Activated naive CD4-positive, alpha-beta T cell treated with anti-CD3 and anti-CD28 coated beads, Interleukin-2, amount 50 U/mL, for 16 hours (primary cell): ENCODE measurements at places on chromosomes 4 and X.

DNA sequence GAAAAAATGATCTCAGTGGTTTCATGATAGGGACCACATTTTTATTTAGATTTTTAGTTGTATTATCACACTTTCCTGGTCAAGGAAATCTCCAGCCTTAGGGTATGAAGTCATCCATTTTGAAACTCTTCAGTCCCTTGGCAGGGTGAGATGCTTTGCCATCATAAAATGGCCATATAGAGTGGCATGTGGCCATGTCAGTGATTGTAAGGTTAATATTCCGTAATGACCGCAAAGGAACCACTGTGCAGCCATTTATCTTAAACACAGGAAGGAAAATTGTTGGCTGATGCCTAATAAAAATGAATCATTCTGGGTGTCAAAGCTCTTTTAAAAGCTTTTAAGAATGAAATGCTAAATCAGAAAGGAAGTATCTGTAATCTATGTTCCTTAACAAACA, 35.6 kb downstream of the COMMD8 start:
- no peak for DNase-seq

DNA sequence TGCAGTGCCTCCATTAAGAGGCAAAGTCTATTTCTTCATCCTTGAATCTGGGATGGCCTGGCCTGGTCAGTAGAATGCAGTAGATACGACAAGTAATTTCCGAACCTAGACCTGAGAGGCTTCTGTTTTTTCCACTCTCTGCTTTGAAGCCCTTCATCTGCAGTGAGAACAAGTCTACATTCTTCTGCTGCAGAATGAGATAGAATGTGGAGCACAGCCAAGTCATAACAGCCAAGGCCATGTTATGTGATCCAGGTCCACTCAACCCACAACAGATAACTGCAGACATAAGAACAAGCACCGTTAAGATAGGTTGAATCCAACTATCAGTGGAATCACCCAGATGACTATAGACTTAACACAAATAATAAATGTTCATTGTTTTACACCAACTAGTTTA, 1297.7 kb downstream of the C4orf33 start:
- DNase-seq: no peak

DNA sequence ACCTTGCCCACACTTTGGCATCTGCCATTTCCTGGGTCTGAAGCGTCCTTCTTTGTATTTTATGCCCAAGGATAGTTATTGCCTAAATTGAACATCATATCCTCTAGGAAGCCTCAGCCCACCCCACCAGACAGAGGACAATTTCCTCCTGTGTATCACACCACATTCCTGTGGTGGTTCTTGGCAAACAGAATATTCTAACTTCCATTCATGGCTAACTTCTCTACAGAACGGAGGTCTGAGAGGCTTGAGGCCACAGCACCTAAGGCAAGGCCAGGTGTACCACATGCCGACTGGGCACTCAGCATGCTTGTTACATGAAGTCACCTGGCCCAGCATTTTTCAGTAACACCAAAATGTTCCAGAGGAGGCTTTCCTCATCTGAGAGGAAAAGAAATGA, 42.4 kb downstream of the CD99L2 start:
- DNase-seq: no peak

DNA sequence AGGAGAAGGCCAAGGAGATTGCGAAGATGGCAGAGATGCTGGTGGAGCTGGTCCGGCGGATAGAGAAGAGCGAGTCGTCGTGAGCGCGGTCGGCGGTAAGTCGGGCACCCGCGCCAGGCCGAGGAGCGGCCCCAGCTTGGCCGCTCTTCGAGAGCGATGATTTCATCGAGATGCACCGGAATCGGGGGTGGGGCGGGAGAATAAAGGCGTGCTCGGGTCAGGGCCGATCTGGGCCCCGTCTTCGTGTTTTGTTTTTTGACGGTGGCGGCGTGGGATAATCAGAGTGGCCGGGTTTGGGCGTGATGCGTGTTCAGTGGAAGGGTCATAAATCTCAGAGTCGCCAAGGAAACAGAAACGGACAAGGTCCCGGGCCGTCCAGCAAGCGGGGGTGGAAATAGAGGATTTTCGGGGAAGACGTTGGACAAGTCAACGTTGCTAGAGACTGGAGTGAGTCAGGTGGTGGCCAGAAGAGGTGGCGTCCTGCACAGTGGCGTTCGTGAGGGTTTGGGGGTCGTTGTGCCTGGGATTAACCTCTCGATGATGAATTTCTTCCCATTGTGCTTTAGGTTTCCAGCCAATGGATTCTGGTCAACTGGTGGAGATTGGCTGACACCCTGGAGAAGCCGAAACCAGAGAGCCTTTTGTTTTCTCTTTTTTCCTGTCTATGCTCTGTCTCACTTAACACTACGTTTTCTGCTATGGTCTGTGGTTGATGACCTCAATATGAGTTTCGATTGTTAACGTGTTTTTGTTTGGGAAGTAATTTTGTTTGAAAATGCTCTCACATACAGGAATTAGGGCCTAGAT, 882 bp downstream of the MRFAP1 start:
- peak; percentile 51 for DNase-seq
